ENCODE measurements at places on chromosomes 12 and 14.

GRCh38 chr14:74265301-74265965 lies 26.2 kb downstream of the VSX2 start:
- H3K4me3 ChIP-seq: no peak overlapping the region
- H3K36me3 ChIP-seq: no peaks in the 10 kb centered on the region
- H3K27me3 ChIP-seq: no peaks in the 10 kb centered on the region
- H3K27ac ChIP-seq: no peak overlapping the region
- H3K4me1 ChIP-seq: no peaks in the 10 kb centered on the region
- DNase-seq: no peak

GRCh38 chr12:51905471-51906429 lies 1.6 kb upstream of the ACVRL1 start:
- H3K4me1 ChIP-seq: peaks cover 2% of the 10 kb centered on the region
- no peak for DNase-seq
- peak overlapping the region; percentile 82 for H3K27ac ChIP-seq
- no peaks in the 10 kb centered on the region for H3K36me3 ChIP-seq
- H3K4me3 ChIP-seq: no peak overlapping the region

GRCh38 chr12:86659985-86660384 lies 403.8 kb upstream of the MGAT4C start:
- no peaks in the 10 kb centered on the region for H3K4me1 ChIP-seq
- no peak overlapping the region for H3K4me3 ChIP-seq
- no peak for DNase-seq

DNA sequence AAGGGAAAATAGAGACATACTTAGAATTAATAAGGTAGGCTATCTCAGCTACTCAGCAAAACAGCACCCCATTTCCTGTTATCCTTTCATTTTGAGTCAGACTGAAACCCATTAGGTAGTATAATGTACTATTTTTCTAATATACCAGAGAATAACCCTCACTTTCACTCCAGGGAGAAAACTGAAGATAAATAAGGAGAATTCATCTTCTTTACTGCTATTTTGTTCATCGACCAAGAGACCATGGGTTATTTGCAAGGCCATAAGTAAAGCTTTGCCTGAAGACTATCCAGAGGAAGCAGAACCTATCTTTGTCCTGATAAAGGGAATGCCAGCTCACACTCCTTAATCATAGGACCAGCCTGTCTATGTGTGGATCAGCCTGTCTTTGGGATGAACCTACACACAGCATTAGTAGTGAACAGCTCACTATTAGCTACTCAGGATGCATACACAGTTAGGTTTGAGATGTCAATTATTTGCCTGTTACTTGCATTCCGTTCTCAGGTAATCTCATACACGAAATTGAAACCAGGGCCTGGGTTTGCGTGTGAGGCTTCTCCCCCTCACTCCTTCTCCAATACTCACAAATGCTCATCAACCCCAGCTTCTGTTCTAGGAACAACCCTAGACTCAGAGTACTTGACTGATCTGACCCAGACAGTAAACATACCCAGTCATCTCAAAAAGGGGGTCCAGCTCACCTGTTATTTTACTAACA lies 124.4 kb downstream of the DAD1 start:
- H3K4me1 ChIP-seq: no peaks in the 10 kb centered on the region
- no peak for DNase-seq

GRCh38 chr14:22487401-22487800 lies 101.6 kb downstream of the DAD1 start:
- no peak overlapping the region for H3K4me3 ChIP-seq
- no peaks in the 10 kb centered on the region for H3K4me1 ChIP-seq
- H3K27ac ChIP-seq: no peak overlapping the region

- no peaks in the 10 kb centered on the region for H3K27me3 ChIP-seq
- no peak for DNase-seq
- H3K4me3 ChIP-seq: no peak overlapping the region
These were observed 84.9 kb upstream of the PDE3A start for GRCh38 chr12:20283482-20283881.

GRCh38 chr12:56728139-56728861 lies 3.2 kb upstream of the NACA start:
- H3K27ac ChIP-seq: no peak overlapping the region
- no peak for DNase-seq
- H3K4me3 ChIP-seq: no peak overlapping the region
- H3K36me3 ChIP-seq: peaks cover 8% of the 10 kb centered on the region
- H3K4me1 ChIP-seq: peaks cover under 1% of the 10 kb centered on the region

DNA sequence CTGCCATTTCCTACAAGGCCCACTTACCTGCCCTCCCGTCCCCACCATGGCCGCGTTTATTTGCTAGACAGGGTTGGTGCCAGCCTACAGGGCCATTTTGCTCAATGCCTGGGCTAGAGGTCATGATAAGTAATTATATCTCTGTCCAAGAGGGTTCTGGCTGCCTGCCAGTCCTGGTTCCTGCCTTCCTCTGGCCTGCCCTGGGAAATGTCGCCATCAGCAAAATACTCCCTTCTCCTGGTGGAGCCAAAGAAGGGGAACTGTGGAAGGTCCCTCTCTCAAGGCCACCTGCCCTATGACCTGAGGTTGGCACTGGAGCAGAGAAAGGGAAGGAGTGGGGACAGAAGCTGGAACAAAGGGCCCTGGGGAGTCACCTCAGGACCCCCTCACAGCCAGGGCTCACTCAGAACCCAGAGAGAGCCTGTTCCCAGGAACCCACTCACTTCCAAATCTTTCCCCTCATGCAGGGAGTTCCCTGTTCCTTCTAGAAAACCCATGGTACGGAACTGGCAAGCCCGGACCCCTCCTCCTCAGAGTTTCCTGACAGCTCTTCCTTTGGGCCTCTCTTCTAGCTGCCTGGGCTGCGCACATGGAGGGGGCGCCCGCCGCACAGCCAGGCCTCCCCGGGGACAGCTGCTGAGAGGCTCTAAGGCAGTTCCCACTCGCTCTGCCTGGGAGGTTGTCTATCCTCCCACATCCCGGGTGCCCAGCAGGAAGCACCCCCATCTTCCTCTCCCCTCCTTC lies 280.5 kb downstream of the DPF3 start:
- DNase-seq: peak; percentile 68
- H3K36me3 ChIP-seq: no peaks in the 10 kb centered on the region
- H3K27me3 ChIP-seq: no peaks in the 10 kb centered on the region
- H3K4me3 ChIP-seq: no peak overlapping the region

DNA sequence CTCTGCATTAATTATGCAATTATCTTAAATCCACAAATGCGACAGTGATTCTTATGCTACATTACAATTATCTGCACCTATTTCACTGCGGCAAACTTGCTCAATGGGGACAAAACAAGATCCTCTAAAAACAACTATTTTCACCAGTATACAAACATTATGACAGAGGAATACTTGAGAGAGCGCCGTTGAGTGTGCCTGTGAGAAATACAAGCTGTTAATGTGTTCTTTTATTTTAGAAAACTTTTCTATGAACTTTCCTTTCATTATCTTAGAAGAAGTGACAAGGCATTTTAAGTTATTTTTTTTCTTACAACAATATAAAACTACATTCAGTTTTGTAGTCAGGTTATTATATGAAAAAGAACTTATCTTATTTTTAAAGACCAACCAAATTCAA lies 1247.0 kb downstream of the FSCB start:
- no peak overlapping the region for H3K27ac ChIP-seq
- H3K4me3 ChIP-seq: no peak overlapping the region
- no peaks in the 10 kb centered on the region for H3K36me3 ChIP-seq
- DNase-seq: no peak
- H3K4me1 ChIP-seq: no peaks in the 10 kb centered on the region

DNA sequence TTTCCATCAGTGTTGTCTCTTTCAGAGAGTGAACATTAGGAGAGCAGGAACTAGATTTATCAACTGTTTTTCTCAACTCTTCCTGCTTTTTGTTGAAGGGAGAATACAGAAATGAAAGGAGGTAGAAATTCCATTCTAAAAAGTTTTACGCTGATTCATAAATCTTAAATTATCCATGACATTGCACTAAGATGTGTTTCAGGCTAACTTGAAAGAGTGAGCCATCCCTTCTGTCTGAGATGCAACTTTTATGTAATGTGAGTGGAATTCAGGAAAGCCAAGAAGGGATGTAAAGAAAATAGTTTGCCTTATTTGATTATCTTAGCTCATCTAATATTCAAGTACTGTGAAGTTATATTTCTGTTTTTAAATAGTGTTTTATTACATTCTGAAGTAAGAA lies 349.5 kb upstream of the RGS6 start:
- no peak overlapping the region for H3K27ac ChIP-seq
- no peak for DNase-seq
- no peaks in the 10 kb centered on the region for H3K27me3 ChIP-seq
- no peak overlapping the region for H3K4me3 ChIP-seq
- H3K4me1 ChIP-seq: peaks cover 8% of the 10 kb centered on the region

GRCh38 chr12:26857465-26858176 lies 24.6 kb upstream of the ITPR2 start:
- H3K36me3 ChIP-seq: no peaks in the 10 kb centered on the region
- no peaks in the 10 kb centered on the region for H3K27me3 ChIP-seq
- H3K4me3 ChIP-seq: no peak overlapping the region
- no peak for DNase-seq
- H3K4me1 ChIP-seq: no peaks in the 10 kb centered on the region

GRCh38 chr12:400828-401227 lies 616 bp upstream of the CCDC77 start:
- H3K27me3 ChIP-seq: no peaks in the 10 kb centered on the region
- no peaks in the 10 kb centered on the region for H3K36me3 ChIP-seq
- DNase-seq: no peak
- peaks cover 3% of the 10 kb centered on the region for H3K4me1 ChIP-seq
- peak overlapping the region; percentile 85 for H3K4me3 ChIP-seq

DNA sequence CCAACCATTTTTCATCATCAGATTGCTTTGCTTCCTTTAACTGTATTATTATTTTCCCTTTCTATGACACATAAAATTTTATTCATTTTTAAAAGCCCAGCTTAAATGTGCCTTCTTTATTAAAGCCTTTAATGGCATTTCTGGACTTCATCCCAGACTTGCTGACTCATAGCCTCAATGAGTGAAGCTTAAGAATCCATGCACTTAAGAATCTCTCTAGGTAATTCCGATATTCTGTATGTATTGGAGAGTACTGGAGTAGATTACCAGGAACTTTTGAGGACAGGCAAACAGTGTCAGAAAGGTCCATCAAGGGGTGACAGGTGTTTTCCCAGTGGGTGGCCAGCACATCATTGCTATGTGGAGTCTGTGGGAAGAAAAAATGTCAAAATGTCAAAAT lies 107.9 kb downstream of the PTPRQ start:
- H3K27ac ChIP-seq: peak overlapping the region; percentile 19
- H3K4me1 ChIP-seq: peaks cover 3% of the 10 kb centered on the region
- H3K4me3 ChIP-seq: no peak overlapping the region
- H3K36me3 ChIP-seq: no peaks in the 10 kb centered on the region

DNA sequence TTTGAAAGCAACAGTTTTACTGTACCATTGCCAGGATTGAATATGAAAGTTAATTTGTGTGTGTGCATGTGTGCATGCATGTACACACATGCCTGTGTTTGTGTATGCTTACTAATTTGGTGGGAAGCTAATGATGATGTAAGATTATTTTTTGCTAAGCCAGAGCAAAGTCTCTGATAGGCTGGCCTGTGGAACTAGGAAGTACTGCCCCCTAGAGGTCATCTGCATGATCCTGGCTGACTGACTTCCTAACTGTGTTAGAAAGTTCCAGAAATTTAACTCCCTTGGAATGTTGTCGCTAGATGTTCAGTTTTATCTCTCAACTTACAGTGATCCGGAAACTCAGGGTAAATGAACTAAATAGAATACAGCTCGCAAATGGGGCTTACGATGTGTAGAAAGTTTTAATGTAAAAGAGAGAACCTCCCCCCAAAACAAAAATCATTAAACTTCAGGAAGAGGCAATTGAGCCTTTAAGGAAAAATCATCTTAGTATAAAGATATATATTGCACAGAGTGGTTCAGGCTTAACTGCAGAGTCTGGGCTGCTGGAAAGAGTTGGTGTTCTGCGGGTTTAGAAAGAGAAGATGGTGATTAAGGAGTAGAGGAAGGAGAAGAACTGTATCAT lies 34.3 kb upstream of the SLC38A1 start:
- H3K4me3 ChIP-seq: no peak overlapping the region
- H3K27ac ChIP-seq: no peak overlapping the region
- no peak for DNase-seq

DNA sequence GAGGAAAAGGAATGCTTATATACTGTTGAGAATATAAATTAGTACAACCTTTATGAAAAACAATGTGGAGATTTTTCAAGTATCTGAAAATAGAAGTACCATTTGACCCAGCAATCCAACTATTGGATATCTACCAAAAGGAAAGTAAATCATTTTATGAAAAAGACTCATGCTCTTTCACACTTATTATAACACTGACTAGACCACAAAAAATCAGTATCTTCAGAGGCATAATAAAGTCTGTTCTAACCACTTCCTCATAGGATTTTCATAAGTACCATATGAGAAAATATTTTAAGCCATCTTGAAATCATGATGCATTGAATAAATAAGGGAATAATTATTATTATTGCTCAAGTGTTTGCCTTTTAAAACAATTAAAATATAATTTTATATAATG lies 90.8 kb downstream of the SLCO1B1 start:
- DNase-seq: no peak
- H3K4me3 ChIP-seq: no peak overlapping the region
- no peaks in the 10 kb centered on the region for H3K4me1 ChIP-seq
- no peaks in the 10 kb centered on the region for H3K27me3 ChIP-seq
- H3K36me3 ChIP-seq: no peaks in the 10 kb centered on the region

- no peak overlapping the region for H3K27ac ChIP-seq
- no peak overlapping the region for H3K4me3 ChIP-seq
These were observed 15.9 kb downstream of the ZNF641 start for GRCh38 chr12:48334808-48335207.

- no peak overlapping the region for H3K27ac ChIP-seq
- no peak overlapping the region for H3K4me3 ChIP-seq
- no peak for DNase-seq
- H3K27me3 ChIP-seq: no peaks in the 10 kb centered on the region
These were observed 827.7 kb downstream of the TMTC2 start for GRCh38 chr12:83514372-83514771.

DNA sequence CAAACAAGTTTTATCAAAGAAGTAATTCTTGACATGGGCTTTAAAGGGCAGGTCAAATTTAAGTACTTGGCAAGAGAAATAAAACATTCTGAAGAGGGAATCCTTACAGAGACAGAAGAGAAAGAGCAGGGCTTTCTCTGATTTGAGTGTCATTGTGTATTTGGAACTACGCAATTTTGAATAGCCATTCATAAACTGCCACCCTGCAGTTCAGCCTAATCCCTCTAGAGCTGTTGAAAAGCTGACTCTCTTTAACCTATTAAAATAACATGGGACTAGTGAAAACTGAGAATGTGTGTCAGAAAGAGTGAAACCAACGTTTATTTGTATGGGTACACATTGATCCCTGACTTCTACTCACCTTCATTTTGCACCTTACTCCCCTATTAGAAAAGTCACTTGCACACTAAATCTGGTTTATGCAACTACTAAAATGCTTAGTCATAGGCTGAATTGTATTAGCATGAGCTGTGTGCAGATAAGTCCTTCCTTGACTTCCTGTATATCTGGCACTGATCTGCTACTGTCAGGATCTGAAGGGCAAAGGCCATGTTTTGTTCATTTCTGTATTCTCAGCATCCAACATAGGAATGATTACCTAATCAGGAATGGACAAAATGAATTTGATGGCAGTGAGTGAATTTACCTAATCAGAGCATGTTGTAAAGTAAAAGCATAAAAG lies 458.9 kb downstream of the NOVA1 start:
- H3K4me1 ChIP-seq: no peaks in the 10 kb centered on the region
- no peak for DNase-seq
- no peak overlapping the region for H3K27ac ChIP-seq
- no peak overlapping the region for H3K4me3 ChIP-seq
- no peaks in the 10 kb centered on the region for H3K27me3 ChIP-seq
